ENCODE measurements at places on chromosomes 4 and X. TPM values are rescaled to one million over a fixed set of nuclear protein-coding genes. Genes with fewer than 3 reads are reported as not detected.

- DNase-seq = no peak
These were observed 640.1 kb downstream of the ARAP2 start for GRCh38 chr4:35604252-35604651.

GRCh38 chr4:25117274-25117673 is 43.0 kb downstream of the SEPSECS start:
- DNase-seq = no peak

DNA sequence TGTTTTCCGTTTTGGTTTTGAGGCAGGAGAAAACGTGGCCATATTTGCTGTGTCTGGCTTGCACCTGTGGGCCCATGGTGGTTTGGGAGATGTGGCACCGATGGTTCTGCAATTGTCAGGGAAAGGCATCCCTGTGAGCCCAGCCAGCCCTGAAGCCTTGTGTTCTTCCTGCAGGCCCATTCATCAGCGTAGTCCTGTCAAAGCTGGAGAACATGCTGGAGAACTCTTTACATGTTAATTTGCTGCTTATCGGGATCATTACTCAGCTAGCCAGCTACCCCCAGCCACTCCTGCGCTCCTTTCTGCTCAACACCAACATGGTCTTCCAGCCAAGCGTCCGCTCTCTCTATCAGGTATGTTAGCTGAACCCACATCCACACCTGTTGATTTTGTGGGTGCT is 104.7 kb downstream of the GATB start:
- DNase-seq = no peak

GRCh38 chr4:147840838-147841738 is 109.2 kb downstream of the ARHGAP10 start:
- no peak for DNase-seq

- DNase-seq = peak; percentile 9
These were observed 52.5 kb downstream of the LINC00632 start for GRCh38 chrX:140762061-140762460.

- no peak for DNase-seq
These were observed 3.1 kb upstream of the P2RY4 start for GRCh38 chrX:70262952-70263567.

GRCh38 chr4:39994406-39994805 is 16.7 kb upstream of the PDS5A start:
- no peak for DNase-seq

- no peak for DNase-seq
These were observed 86.0 kb downstream of the FUNDC1 start for GRCh38 chrX:44456685-44457084.

DNA sequence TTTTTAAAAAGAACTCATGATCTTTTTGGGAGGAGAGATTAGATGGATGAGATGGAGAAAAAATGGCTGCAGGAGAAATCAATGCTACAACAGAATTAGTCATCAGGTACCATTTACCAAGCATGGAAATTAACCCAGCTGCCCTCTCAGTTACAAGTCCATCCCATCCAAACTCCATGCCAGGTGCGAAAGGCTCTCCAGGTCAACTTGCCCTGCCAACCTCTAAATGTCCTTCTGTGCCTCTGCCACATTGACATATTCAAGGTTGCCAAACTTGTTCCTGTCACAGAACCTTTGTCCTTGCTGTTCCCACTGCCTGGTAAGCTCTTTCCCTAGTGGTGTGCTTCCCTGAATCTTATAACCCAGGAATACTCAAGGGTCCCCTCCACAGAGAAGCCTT is 7.2 kb downstream of the SPATA18 start:
- DNase-seq = no peak

- no peak for DNase-seq
These were observed 137.9 kb downstream of the PJA1 start for GRCh38 chrX:69027181-69028005.

GRCh38 chr4:52511825-52512224 is 147.3 kb downstream of the USP46 start:
- no peak for DNase-seq

- DNase-seq = no peak
These were observed 490.4 kb downstream of the CENPC start for GRCh38 chr4:67054896-67055295.

GRCh38 chr4:151266497-151266896 is 10.5 kb upstream of the PRSS48 start:
- DNase-seq = no peak

DNA sequence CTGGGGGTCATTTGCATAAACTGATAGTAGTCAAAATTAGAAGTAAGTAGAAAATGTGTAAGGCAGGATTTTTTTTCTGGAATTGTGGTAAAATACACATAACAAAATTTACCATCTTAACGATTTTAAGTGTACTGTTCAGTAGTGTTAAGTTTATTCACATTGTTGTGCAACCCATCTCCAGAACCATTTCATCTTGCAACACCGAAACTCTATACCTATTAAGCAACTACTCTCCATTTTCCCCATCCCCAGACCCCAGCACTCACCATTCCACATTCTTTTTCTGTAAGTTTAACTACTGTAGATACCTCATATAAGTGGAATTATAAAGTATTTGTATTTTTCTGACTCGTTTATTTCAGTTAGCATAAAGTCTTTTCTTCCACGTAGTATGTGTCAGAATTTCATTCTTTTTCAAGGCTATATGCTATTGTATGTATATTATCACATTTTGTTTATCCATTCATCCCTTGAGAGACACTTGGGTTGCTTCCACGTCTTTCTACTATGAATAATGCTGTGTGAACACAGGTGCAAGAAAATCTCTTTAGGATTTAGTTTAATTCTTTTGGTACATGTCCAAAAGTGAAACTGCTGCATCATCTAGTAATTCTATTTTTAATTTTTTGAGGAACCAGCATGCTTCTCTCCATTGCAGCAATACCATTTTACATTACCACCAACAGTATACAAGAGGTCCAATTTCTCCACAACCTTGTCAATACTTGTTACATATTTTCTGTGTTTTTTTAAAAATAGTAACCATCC is 39.1 kb upstream of the NSUN7 start:
- DNase-seq = no peak

- DNase-seq = no peak
These were observed 27.6 kb upstream of the C4orf54 start for GRCh38 chr4:99685234-99685633.

SLC49A3 gene
- 7.1 TPM for polyA plus RNA-seq

CCNQ gene
- polyA plus RNA-seq = 36.7 TPM

SH3D19 gene
- 0.72 TPM for polyA plus RNA-seq

PCDH10 gene
- not detected for polyA plus RNA-seq

CXorf49 gene
- polyA plus RNA-seq = not detected

ASB12 gene
- polyA plus RNA-seq = 3.9 TPM

C1QTNF7 gene
- polyA plus RNA-seq = not detected

CENPE gene
- polyA plus RNA-seq = not detected

RASL11B gene
- polyA plus RNA-seq = 0.37 TPM

POLN gene
- polyA plus RNA-seq = 0.41 TPM

HSFX2 gene
- not detected for polyA plus RNA-seq

PCDH18 gene
- polyA plus RNA-seq = not detected

SUPT20HL2 gene
- polyA plus RNA-seq = not detected

MID1 gene
- polyA plus RNA-seq = not detected

WAS gene
- 15.2 TPM for polyA plus RNA-seq

C4orf50 gene
- polyA plus RNA-seq = 0.04 TPM
